ELF-1 (cell line): ENCODE measurements at places on chromosomes 16 and 17.

DNA sequence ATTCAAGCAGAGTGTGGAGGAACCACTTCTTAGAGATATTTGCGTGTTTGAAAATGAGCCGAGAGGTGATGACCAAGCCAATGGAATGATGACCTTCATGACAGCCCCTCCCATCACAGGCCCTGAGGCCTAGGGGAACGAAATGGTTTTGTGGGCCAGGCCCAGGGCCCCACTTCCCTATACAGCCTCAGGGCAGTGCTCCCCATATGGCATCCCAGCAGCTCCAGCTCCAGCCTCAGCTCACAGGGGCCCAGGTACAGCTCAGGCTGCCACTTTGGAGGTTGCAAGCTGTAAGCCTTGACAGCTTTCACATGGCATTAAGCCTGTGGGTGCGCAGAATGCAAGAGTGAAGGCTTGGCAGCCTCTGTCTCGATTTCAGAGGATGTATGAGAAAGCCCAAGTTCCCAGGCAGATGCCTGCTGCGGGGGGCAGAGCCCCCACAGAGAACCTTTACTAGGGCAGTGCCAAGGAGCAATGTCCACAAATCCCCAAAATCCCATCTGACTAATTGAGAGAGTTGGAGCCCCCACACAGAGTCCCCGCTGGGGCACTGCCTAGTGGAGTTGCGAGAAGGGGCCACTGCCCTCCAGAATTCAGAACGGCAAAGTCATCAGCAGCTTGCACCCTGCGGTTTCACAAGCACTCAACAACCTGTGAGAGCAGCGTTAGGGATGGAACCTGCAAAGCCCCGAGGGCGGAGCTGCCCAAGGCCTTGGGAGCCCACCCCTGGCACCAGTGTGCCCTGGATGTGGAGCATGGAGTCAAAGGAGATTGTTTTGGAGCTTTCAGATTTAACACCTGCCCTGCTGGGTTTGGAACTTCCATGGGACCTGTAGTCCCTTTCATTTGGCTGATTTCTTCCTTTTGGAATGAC lies 21.2 kb downstream of the CHMP6 start:
- DNase-seq = no peak

GRCh38 chr16:80175011-80175410 lies 365.8 kb upstream of the DYNLRB2 start:
- DNase-seq = no peak

DNA sequence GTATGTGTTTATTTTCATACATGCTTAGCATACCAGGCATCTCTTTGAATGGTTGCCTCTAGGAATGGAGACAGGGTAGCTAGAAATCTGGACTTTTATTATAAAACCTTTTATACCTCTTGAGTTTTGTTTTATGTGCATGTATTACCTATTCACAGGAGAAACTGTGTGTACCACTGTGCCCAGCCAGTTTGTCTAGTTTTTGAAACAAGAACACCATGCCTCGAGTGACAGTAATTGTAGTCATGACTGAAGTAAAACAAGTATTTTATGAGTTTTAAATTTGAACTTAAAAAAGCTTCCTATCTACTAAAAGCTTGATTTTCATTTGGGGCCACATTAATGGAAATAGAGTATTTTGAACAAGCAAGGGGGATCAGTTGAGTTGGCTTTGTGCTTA lies 57.4 kb downstream of the SNTB2 start:
- DNase-seq = no peak

DNA sequence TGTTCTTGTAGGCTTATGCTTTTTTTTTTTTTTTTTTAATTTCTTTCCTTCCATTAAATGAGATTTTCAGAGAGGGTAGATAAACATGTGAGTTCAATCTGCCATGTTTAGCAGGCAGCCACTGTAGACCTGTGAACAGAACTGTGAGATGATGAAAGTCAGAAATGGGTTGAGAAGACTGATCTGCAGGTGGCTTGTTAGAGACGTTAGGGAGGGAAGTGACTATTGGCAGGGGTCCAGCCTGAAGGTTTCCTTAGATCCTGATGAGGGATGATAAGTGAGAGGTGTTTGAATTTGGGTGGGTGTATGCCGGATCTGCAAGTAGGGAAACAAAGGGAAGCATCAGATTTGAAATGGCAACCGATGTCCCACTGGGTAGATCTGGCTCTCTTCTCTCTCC lies 157.8 kb downstream of the HS3ST3B1 start:
- no peak for DNase-seq

DNA sequence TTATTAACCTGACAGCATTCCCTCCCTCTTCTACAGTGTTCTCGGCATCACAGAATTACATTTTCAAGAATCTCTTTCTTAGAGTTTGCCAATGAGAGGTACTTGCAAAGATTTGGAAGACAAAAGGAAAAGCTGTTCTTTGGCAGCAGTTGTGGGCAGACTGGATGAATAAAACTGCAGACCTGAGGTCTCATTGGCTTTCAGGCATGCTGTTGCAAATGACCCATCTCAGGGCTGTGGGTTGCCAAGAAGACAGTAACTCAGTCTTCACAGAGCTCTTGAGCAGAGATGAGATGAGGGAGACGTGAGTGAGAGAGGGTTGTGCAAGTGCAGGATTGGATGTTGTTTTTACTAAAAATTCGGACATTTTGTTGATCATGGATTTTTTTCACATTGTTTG lies 11.3 kb upstream of the USP31 start:
- no peak for DNase-seq

DNA sequence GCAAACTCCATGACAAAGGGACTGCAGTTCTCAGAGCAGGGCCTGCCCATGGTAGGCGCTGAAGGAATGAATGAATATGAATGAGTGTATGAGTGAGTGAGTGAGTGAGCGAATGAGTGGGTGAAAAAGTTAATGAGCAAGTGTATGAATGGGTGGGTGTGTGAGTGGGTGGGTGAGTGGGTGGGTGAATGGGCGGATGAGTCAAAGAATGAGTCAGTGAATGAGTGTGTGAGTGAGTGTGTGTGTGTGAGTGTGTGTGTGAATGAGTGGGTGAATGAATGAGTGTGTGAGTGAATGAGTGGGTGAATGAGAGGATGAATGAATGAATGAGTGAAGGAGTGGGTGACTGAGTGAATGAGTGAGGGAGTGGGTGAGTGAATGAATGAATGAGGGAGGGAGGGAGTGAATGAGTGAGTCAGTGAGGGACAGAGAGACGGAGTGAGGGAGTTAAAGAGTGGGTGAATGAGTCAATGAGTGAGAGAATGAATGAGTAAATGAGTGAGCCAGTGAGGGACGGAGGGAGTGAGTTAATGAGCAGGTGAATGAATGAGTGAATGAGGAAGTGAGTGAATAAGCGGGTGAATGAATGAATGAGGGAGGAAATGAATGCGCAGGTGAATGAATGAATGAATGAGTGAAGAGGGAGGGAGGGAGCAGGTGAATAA lies 11.1 kb upstream of the CHMP6 start:
- no peak for DNase-seq

DNA sequence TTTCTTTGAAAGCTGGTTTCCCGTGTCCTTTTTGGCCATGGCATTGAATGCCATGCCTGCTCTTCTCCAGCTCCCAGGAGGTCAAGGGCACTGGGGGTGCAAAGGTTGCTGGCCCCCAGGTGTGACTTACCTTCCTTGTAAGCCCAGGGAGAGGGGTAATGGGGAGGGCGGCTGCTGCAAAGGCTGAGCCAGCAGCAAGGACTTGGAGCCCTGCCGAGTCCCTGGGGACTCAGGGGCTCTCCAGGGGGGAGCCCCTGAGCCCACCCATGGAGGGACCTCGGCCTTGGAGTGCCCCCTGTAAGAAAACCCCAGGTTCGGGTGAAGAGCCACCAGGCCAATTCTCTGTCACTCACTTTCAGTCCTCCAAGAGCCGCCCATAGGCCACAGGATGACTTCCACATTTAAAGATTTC lies 5.9 kb upstream of the CCL22 start:
- no peak for DNase-seq

DNA sequence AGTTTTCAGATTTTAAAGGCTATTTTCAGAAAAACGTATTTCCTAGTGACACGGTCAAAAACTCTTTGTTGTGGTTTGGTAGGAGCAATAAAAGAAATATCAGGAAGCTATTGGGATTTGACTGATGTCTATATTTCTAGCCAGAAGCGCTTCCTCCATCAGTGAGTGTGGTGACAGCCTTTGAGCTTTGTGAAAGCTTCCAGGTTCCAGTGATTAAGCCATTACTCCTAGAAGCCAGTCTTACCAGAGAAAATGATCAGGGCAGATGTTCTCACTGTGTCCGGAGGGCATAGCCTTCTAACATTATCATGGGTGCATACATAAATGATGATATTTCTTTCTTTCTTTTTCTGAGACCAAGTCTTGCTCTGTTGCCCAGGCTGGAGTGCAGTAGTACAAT lies 39.6 kb downstream of the MAP2K6 start:
- no peak for DNase-seq

GRCh38 chr16:57045694-57046381 lies 46.5 kb upstream of the CPNE2 start:
- peak; percentile 72 for DNase-seq

DNA sequence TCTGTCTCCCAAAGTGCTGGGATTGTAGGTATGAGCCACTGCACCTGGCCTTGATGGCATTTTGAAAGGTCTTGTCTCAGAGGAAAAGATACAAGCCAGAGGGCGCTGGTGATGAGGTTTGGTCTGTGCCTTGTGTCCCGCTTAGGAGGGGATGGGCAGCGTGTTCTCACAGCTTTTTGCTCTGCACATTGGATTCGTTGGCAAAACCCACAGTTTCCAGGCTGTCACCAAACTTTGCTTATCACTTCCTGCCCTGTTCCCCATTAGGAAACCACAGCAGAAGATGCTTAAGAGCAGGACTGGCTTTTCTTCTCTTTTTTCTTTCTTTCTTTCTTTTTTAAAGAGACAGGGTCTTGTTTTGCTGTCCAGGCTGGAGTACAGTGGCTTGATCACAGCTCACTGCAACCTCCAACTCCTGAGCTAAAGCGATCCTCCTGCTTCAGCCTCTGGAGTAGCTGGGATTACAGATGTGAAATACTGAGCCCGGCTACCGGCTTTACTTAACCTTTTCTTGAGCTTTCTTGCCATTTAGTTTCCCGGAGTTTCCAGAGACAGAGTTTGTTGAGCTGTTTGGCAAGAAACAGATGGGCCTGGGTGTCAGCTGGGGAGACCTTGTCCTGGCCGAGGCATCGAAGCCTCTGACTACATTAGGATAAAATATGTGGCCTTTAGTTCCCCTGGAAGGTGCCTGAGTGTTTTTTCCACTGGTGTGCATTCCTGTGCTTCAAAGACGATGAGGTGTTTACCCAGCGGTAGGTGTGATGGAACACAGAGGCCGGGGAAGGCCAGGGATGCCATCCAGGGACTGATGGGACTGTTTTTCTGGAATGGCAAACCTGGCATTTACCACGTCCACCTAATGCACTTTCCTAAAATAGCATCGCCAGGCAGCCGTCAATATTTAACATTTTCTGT lies 112.9 kb downstream of the ABCC1 start:
- no peak for DNase-seq
